Stimulated activated CD4-positive, alpha-beta T cell treated with anti-CD3 and anti-CD28 coated beads, Interleukin-2, amount 100 ng/mL, for 24 hours (primary cell): ENCODE measurements at places on chromosomes 6 and 20.

- no peak for DNase-seq
Measured at GRCh38 chr6:4017058-4017739, 61.7 kb downstream of the FAM217A start.

DNA sequence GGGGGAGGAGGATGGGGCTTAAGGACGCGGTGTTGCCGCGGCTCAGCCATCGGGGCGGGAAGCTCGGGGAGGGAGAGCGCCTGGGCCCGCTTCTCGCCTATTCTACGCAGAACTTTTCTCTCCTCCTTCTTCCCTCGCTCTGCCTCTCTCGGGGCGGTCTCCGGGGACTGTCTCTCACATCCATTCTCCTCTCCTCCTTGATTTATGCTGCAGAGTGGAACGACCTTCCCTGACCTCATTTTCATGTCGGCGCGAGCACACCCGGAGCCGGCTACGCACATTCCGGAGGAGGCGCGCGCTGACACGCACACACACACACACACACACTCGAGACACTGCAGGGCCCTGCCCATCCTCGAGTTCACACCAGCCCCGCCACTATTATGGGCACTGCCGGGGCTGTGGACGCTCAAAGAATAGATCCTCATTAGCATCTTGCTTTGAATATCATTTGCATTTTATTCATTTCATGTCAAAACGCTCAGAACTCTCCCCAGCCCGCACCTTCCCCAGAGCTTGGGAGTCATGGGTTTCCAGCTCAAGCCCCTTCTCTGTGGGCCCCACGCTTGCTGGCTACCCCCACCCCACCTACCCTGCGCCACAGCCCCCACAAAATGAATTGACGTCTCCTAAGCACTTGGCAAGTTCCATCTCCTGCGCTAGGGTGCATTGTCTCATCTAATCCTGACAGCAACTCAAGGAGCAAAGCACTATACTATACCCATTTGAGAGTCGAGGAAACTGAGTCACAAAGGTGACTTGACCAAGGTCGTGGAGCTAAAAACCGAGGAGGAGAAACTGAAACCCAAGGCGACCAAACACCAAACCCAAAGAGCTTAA lies 36.8 kb downstream of the NCR2 start:
- peak; percentile 37 for DNase-seq

DNA sequence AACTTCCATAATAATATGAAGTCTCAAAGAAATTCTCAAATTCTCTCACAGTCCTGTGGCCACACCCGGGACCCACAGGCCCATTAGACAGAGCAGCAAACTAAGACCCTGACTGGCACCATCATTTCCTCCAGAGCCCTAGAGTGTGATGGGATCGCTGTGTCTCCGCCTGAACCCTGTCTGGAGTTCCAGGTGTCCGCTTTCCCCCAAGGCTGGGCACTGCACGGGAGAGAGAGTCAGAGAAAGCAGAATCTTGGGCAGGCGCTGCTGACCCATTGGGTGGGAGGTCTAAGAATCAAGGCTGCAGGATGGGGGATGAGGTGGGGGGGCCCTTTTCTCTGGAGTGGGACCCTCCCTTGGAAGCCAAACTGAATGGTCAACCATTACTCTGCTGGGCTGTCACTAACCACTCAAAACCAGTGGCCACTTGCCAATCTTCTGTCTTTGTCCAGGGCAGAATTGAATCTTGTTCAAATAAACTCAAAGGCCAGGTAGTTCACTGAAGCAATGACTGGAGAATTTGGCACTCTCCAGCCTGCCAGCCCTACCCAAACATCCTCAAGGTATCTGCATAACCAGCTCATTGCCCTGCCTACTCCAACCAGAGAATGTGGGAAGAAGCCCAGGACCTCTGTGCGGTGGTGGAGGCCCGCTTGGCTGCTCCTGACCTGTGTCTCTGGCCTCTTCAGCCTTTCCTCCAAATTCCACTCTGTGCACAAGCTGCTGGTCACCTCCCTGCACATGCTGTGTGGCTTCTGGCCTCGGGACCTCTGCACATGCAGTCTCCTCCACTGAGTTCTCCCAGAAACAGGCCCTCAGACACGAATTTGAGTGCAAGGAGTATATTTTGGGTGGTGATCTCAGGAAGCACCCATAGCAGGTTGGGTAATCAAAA lies 141.1 kb downstream of the CEBPB start:
- DNase-seq, result no peak

- no peak for DNase-seq
Measured at GRCh38 chr6:159817951-159818739, 18.1 kb downstream of the PNLDC1 start.

- no peak for DNase-seq
Measured at GRCh38 chr6:147117011-147117410, 87.2 kb upstream of the STXBP5 start.

- no peak for DNase-seq
Measured at GRCh38 chr6:20853828-20854227, 319.6 kb downstream of the CDKAL1 start.

DNA sequence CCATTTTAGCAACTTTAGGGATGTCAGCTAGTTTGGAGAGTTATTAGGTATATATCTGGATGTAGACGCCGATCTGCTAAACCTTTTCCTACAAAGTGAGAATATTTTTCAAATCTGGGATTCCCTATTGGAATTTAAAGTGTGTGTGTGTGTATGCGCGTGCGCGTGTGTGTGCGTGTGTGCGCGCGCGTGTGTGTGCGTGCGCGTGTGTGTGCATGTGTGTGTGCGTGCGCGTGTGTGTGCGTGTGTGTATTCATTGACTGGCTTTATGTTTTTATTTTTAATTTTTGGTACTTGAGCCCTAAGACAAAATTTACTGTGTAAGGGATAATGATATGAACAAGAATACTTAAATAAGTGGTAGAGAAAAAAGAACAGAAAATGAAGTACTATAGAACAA lies 8.1 kb downstream of the PRL start:
- no peak for DNase-seq

DNA sequence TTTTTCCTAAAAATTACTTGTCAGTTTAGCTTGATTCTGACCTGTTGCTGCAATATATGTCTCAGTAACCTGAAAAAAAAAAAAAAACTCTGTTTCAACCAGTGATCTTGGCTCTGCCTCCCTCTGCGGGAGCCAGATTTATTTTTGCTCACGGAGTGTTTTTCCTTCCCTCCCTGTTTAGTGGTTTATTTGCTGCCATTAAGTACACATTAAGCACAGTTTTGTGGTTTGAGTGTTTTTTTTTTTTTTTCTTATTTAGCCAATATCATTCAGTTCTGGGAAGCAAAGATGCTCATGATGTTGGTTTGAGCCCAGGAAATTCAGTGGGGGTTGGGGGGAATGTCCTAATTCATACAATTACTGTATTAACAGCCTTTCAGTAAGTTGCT lies 110.1 kb upstream of the GPR6 start:
- DNase-seq, result no peak

DNA sequence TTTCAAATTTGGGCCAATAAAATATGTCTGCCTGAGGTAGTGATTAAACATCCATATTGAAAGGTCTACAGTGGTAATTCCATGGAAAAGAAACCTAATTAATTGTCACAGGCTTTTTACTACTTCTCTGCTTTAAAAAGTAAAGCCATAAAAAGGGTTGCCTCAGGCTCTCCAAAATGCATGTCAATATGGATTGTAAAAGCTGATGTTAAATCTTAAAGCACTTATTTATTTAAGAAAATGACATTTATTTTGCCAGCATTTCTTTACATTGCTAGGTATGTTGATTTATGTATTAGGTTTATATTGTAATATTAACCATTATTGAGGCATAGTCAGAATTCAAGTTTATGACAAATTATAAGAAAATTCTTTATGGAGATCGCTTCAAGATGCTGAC lies 133.2 kb downstream of the OPN5 start:
- DNase-seq, result no peak

DNA sequence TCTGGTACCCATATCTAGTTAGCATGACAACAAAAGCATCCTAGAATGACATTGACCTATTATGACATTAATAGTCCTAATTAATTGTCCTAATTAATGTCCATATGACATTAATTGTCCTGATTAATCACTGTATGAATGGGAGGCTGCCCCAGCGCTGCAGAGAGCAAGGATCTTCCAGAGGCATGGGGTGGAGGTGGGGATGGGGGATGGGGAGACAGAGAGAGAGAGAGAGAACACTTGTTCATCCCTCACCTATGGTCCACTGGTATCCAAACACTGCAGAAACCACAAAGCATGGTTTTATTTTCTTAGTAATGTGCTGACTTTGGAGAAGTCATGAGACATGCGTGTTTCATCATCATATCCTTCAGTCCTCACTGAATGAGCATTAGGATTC lies 235.1 kb downstream of the FNDC1 start:
- DNase-seq, result no peak

- no peak for DNase-seq
Measured at GRCh38 chr6:39929733-39930461, 4.4 kb downstream of the MOCS1 start.

DNA sequence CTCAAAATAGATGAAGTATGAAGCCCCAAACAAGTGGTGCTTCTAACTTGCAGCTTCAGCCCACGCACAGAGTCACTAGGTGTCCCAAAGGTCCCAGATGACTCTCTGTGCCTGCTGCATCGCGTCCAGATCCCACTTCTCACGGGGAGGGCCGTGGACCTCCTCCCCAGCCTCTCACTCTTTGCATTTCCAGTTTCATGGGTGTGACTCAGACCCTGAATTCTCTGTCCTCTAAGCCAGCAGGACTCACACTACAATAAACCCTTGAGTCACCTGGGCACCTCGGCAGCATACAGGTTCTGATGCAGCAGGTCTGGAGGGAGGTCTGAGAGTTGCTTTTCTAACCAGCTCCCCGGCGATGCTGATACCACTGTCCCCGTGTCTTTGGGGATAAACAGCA lies 114.0 kb upstream of the RIN2 start:
- DNase-seq, result no peak

DNA sequence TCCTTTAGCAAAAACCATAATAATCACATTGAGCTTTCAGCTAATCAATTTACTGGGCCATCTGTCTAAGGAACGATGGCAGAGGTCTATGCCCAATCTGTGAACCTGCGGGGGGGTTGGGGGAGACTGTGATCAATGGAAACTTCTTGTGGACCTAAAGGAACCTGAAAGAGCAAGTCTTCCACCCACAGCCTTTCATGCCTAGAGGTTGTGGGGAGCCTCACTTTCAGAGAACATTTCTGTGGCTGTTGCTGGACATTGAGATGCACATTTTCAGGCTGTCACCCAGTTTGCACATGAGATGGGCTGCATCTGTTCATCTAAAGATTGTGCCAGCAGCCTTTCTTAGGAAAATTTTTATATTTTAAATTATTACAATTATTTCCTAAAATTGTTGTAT lies 310.0 kb upstream of the SPTLC3 start:
- no peak for DNase-seq

DNA sequence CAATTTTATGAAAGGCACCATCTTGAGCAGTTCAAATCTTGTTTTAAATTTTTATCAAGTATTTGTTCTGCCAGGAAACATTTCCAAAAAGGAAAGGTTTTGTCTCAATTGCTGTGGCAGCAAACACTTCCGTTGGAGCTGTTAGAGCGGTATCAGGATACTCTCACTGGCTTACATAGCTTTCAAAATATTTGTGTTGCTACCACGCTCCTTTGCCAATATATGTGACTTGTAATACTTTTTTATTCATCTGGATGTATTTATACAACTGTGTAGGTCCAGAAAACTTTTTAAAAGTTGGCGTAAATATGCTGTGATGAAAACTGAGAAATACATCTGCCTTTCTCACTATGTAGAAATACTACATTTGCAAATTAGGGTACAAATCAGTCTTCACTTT lies 37.8 kb upstream of the NHSL1 start:
- DNase-seq, result no peak

GRCh38 chr6:42251911-42252637 lies 34.4 kb upstream of the MRPS10 start:
- no peak for DNase-seq
